RWPE2 (cell line): ENCODE measurements at places on chromosomes 7 and 10.

- DNase-seq, result no peak
Measured at GRCh38 chr7:98202367-98203195, 8.7 kb upstream of the BHLHA15 start.

GRCh38 chr10:95790982-95791381 lies 35.0 kb downstream of the ENTPD1 start:
- no peak for DNase-seq

- DNase-seq, result no peak
Measured at GRCh38 chr7:20296901-20297300, 33.8 kb upstream of the ITGB8 start.

DNA sequence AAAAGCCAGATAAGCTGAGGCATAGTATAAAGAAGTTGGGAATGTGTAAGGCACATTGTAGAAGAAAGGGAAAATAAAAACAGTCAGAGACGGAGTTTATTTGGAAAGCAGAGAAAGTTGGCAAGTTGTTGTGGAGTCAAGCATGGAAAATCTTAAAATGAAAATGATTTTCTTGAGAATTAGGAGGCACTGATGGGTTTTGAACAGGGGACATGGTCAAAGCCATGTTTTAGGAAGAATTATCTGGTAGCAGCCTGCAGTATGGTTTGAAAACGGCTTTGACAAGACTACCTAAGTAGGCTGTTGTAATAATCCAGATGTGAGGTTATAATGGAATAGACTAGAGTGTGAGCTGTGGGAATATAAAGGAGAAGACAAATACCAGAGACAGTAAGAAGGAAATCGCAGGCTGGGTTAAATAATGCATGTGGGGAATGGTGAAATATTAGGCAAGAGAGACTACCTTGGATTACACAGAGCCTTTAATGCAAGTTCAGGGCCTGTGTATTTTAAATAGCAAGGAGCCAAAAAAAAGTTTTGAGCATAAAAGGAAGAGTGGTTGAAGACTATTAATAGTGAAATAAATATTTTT lies 130.4 kb upstream of the MEOX2 start:
- DNase-seq, result no peak

GRCh38 chr7:26853788-26854393 lies 10.5 kb downstream of the SKAP2 start:
- DNase-seq, result no peak

GRCh38 chr10:101238732-101239105 lies 9.5 kb upstream of the LBX1 start:
- no peak for DNase-seq

DNA sequence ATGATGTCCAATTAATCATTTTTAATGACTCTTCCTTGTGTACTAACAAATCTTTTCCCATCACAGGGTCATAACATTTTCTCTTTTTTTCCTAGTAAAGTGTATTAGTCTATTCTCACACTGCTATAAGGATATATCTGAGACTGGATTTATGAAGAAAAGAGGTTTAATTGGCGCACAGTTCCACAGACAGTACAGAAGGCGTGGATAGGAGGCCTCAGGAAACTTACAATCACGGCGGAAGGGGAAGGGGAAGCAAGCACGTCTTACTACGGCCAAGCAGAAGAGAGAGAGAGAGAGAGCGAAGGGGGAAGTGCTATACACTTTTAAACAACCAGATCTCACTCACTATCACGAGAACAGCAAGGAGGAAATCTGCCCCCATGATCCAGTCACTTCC lies 359.4 kb upstream of the NFE2L3 start:
- DNase-seq, result no peak

GRCh38 chr10:118570591-118570990 lies 24.9 kb downstream of the PRLHR start:
- no peak for DNase-seq
